Left lung (tissue), 14 donors: ENCODE measurements at places on chromosomes 5 and 9. TPM values are rescaled to one million over a fixed set of nuclear protein-coding genes. Genes with fewer than 3 reads are reported as not detected.
A peak's percentile ranks its signal among the peaks of the same experiment; 100 is the strongest.

DNA sequence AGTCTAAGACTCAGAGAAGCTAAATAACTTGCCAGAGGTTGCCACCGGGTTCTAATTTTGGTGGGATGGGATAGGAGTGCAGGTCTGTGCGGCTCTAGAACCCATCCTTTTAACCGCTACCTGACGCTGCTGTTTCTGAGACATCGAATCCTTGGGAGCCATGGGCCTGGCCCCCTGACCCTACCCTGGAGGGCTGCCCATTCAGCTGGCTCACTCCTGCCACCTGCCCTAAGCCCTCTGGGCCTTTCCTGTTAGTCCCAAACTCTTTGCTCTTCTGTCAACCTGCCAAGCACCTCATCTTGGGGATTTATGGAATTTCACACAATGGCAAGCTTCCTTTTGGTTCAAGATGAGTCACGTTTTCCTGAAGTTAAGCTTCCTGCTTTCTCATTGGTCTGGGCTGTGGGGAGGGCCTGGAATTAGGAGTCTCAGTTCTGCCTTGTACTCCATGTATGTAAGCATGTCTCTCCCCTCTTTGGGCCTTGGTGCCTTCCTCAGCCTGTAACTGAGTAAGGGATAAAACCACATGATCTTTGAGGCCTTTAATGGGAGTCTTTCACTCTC is 26.6 kb downstream of the ENHO start:
- DNase-seq, result no peak

GRCh38 chr5:124453221-124454051 is 293.0 kb downstream of the ZNF608 start:
- DNase-seq, result no peak

DNA sequence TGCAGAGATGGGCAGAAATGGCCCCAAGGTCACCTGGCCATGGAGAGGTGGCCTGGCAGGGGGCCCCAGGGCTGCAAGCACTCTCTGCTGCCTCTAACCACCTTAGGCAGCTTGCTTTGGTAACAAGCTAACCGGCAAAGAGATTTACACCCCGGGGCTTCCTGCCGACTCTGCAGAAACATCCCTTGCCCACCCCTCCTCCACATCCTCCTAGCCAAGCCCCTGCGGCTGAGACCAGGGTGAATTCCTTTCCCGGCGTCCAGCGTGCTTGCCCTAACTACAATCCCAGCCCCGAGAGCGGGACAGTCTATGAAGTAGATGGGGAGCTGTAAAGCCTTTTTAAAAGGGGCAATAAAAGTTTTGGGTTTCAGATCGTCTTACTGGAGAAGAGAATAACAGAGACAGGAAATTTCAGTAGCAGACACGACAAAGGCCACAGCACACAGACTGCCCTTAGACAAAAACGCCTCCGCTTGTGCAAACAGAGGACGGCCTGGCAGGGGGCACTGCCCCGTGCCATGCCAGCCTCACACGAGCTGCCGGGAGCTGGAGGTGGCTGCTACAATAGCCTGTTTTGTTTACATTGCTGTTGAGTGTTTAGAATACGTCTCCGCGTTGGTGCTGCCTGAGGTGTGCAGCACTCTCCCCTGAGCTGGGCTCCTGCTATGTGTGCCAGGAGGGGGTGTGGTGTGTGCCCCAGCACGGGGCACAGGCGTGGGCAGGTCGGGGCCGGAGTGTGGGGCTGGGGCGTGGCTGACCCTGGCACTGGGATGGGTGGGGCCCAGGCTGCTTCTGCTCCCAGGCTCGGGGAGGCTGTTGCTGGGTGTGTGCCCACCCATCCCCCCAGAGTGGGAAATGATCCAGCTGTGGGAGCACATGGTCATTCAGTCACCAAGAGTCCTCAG is 15.3 kb downstream of the MYMK start:
- peak; percentile 46 for DNase-seq

DNA sequence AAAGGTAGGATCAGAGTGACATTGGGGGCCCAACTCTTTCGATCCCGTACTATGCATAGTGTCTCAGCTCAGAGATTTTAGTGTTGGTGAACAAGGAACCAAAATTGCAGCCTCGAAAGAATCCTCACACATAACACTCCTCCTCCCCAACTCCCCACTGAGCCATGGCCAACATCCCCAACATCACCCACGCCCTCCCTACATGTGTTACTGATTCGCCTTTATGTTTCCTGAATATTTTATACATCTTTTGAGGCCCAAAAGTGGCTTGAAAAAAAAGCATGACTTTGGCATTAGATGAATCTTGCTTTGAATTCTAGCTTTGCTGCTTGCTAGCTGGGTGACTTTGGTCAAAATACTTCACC is 45.2 kb downstream of the PLAC8L1 start:
- DNase-seq, result no peak

The ANXA1 gene
- 78.3 TPM for polyA plus RNA-seq

- DNase-seq, result no peak
Observed at GRCh38 chr5:122091936-122092600, 14.0 kb upstream of the LOX start.
